ENCODE measurements at places on chromosomes 13 and 19.

DNA sequence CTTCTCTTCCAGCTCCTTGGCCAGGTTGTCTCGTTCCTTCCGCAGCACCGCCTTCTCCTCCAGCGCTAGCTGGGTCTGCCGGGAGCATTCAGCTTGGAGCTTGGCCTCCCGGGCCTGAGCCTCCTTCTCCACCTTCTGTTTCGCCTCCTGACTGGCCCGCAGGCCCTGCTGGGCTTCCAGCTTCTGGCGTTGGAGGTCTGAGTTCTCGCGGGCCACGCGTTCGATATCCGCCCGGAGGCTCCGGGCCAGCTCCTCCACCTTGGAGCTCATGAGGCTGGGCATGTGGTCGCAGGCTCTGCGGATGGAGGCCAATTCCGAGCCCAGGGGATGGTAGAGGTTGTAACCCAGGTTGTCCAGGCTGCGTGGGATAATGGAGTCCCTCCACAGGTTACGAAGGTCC, 11.8 kb downstream of the PLVAP start:
- DNase-seq = no peak

DNA sequence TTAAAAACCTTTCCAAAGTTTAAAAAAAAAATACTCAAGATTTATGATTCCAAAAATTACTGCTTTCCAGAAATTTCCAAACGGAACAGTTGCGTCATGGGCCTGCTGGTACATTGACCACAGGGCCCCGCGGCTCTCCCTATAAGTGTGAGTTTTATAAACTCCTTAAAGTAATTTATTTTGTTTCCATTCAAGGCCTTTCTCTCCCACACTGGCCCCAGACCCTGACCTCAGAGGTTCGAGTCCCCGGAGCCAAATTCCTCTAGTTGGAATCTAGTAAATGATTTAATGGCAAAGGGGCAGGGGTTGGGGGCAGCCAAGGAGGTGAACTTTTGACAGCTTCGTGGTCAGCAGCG, 97.5 kb downstream of the INSR start:
- no peak for DNase-seq

DNA sequence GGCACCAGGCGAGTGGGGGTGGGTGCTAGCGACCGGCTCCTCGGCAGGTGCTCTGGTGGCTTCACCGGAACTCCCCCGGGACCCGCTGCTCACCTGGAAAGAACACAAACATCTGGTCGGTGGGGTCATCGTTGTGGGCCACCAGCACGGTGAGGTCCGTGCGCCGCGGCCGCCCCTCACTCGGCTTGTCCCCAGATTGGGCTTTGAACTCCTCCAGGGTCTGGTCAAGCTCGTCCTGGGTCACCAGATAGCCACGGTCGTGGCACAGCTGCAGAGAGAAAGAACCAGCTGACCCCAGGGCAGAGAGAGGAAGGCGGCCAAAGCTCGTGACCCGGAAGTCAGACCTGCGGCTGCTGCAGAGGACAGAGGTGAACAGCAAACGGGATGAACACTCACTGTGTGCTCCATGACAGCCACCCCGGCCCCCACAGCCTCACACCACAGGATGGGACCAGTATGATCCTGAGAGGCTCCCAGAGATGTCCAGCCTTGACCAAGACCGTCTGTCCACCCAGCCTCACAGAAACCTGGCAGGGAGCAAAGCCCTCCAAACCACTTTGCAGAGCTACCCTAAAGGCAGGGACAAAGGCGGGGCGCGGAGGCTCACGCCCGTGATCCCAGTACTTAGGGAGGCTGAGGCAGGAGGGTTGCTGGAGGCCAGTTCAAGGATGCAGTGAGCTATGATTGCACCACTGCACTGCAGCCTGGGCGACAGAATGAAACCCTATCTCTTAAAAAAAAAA, 1.2 kb downstream of the POLR2E start:
- DNase-seq = no peak

DNA sequence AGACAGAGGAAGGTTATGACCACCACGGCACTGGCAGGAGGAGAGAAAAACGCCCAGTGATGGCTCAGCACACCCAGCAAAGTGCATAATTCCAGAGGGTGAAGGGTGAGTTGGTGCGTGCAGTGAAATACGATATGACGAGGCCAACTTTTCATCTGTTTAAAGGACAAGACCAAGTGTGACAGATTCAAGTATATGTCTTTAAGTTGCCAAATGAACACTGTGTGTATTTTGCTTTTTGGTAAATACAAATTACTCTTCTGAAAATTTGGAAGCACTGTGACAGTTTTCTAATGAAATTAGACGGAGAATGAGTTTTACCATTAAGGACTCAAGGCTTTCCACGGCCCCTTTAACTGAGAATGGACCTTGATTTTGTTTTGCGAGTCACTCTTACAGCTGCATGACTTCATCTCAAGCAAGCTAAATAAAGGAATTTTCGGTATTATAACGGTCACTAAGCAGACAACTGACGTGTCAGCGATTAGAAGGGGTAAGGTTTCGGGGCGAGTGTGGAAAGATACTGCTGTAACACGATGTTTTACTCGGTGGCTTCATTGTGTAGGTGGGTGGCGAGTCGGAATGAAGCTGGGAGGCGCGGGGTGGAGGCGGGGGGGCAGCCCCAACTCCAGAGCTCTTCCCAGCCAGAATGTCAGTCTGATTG, 22.8 kb downstream of the COL4A2 start:
- DNase-seq = no peak

- no peak for DNase-seq
Observed at GRCh38 chr19:14470031-14470876, 4.9 kb downstream of the PTGER1 start.

DNA sequence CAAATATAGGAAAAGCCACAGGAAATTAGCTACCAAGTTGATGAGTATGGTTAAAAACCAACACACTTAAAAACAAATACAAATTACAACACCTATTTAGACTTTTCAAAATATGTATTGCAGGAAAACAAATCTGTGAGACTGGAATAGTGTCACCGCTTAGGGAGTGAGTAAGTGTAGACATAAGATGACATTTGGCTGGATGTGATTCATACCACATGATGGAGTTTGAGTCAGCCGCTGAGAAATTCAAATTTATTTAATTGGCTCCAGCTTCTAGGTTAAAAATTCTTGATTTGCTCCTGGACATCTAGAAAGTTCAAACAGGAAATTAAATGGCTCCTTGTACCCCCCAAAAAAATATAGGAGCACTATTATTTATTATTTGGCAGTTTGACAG, 531.7 kb downstream of the SLITRK1 start:
- DNase-seq = no peak

DNA sequence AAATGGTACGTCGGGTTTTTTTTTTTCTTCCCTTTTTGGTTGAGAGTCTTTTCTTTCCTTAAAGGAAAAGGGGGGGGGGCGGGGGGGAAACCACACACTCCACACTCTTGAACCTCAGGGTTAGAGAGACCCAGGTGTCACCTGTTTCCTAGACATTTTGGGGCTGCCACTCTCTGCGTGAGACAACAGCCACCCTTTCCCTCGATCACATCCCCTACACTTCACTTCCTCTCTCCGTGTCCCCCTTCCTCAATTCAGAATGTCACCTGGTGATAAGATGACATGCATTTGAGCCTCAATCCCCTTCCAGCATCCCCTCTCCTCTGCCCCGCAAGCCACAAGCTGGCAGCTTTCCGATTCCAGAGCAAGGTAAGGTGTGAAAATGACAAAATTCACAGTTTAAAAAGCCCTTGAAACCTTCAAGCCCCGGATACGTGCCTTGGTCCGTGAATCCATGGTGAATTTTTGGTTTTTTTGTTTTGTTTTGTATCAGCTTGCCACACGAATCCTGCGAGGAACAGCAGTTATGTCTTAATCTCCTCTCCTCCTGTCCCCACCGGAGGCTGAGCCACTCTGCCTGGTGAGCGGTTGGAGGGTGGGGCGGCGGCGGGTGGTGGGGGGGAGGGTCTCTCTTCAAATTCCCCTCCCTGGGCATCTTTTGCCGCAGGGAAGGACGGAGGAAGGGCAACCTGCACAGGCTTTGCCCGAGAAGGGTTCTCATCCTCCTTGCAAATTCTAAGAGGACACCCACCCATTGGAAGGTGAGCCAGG, 4.2 kb downstream of the PTPRS start:
- DNase-seq = no peak

GRCh38 chr19:55635334-55635717, 5.5 kb upstream of the ZNF580 start:
- DNase-seq = no peak

GRCh38 chr13:25171517-25172302, at the start of gene AMER2:
TSS of gene AMER2 (minus strand) at chr13:25172288. CDS start at chr13:25171619, 669 bp downstream.
- DNase-seq = no peak

DNA sequence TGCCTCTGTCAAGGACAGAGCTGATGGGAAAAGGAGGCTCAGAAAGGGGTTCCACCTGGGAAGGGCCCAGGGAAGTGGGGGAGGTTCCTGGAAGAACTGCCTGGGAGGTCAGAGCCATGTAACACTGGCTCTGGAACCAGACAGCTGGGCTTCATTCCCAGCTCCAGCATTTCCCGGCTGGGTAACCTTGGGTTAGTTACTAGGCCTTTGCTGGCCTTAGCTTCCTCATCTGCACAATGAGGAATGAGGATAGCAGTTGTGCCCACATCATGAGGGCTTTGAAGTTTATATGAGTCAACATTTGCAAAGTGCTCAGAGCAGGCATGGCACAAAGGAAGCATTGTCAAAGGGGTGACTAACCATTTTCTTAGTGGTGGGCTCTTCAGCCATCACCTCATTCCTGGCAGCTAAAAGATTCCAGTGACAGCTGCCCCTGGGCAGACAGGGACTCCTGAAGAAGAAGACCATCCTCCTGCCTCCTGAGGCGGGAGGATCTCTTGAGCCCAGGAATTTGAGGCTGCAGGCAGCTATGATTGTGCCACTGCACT, 1.7 kb upstream of the DNAJB1 start:
- no peak for DNase-seq

DNA sequence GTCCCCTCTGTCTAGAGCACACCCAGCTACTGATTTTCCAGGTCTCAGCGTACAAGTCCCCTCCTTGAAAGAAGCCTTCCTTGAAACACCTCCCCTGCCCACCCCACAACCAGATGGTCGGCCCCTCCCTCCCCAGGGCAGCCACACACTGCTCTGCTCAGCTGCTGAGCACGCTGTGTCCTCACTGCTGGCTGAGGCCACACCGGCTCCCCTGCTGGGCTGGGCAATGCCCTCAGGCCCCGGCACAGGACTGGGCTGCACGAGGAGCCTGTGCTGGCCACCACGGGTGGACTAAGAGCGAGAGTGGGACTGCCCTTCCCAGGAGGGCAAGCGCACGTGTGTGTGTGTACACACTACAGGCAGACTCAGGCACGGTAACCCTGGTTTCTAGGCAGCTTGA, 11.8 kb upstream of the RSPH6A start:
- DNase-seq = no peak

GRCh38 chr13:34675626-34676025, 266.4 kb upstream of the NBEA start:
- DNase-seq = no peak

DNA sequence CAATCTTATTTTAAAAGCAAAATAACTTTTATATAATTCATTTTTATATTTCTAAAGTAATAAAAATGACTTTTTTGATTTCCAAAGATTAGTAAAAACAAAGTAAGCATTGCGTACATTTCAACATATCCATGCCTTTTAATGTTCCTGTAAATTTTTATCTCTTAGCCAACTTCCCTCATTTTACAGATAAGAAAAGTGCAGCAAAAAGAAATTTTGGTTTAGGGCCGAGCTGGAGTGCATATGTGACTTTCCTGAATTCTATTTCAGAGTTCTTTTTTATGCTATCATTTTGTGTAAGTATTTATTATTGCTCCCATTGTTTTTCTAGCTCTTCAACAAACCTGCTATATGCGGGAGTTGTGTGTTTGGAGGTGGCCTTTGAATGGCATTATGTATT, 195.3 kb downstream of the NHLRC3 start:
- DNase-seq = no peak

DNA sequence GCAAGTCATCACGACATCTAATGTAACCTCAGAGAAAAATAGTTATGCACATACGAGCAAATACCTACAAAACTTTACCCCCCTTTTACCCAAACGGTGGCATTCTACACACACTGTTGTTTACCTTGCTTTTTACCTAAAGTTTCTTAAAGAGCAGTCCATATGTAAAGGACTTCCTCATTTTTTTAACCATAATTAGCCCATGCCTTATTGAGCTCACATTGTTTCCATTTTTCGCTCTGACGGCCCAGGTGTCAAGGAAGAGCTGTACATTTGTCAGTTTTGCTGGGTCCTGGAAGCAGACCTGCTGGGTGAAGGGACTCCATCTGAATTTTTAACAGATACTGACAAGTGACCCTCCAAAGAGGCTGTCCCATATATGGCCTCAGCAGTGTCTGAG, 89.4 kb downstream of the STK24 start:
- no peak for DNase-seq

- DNase-seq = no peak
Observed at GRCh38 chr13:74219566-74219965, 85.4 kb upstream of the KLF12 start.

GRCh38 chr13:53090461-53090860, 61.8 kb downstream of the OLFM4 start:
- DNase-seq = no peak

GRCh38 chr19:47700934-47701716, 12.1 kb upstream of the EHD2 start:
- DNase-seq = no peak

- DNase-seq = no peak
Observed at GRCh38 chr13:100566543-100566942, 22.0 kb downstream of the GGACT start.

DNA sequence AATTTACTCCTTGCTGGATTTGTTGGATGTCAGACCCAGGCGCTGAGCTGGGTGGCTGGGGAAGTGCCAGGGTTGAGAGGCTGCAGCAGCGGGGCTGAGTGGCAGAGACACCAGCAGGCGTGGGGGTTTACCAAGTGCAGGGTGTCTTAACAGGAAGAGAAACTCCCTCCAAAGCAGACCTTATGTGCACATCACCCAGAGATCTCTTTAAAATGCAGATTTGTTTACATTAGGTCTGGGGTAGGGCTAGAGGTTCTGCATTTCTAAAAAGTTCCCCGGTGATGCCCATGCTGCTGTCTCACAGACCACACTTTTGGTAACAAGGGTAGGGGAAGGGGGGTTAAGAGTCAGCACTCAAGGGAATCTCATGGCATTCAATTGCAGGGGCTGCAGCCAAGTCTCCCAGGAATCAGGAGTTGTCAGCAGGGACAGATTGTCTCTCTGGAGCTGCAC, 80.7 kb upstream of the OLFM4 start:
- DNase-seq = no peak

GRCh38 chr19:46728693-46729339, 11.9 kb upstream of the PRKD2 start:
- DNase-seq = peak; percentile 79

Data from stimulated activated CD4-positive, alpha-beta T cell treated with anti-CD3 and anti-CD28 coated beads, Interleukin-12 subunit alpha, Interleukin-12 subunit beta, amount 100 ng/mL, for 4 hours (primary cell).